Tibial artery (tissue), 4 donors: ENCODE measurements at places on chromosomes 12 and 14.
A peak's percentile ranks its signal among the peaks of the same experiment; 100 is the strongest.

DNA sequence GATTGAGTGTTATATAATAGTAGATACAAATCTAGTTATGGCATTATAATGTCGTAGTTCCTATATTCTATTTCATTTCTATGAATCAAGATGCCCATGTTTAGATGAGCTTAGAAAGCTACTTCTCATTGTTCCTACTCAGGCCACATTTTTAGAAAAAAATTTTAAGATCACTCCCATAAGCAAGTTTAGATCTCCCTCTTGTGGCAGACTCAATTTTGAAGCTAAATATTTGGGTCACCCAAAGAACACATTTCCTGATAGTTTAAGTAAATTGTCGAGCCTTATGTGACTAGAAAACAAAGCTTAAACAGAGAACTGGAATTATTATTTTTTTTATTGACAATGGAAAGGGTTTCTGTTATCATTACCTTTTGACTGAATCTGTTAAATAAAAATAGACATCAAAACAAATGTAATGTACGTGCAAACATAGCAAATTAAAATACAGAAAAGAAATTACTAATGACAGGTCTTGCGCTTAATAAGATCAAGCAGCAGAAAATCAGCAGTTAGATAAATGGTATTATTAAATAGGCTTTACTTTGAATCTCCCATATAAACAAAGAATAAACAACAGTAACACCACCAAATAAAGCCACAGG, 180.2 kb downstream of the ACSS3 start:
- H3K4me1 ChIP-seq = no peaks in the 10 kb centered on the region
- no peaks in the 10 kb centered on the region for H3K36me3 ChIP-seq
- no peak overlapping the region for H3K4me3 ChIP-seq
- no peak for DNase-seq
- H3K27ac ChIP-seq = no peak overlapping the region

- H3K27ac ChIP-seq = no peak overlapping the region
- DNase-seq = peak; percentile 69
- H3K4me1 ChIP-seq = no peaks in the 10 kb centered on the region
- H3K36me3 ChIP-seq = no peaks in the 10 kb centered on the region
These were observed 14.8 kb upstream of the DYRK2 start for GRCh38 chr12:67633708-67634107.

DNA sequence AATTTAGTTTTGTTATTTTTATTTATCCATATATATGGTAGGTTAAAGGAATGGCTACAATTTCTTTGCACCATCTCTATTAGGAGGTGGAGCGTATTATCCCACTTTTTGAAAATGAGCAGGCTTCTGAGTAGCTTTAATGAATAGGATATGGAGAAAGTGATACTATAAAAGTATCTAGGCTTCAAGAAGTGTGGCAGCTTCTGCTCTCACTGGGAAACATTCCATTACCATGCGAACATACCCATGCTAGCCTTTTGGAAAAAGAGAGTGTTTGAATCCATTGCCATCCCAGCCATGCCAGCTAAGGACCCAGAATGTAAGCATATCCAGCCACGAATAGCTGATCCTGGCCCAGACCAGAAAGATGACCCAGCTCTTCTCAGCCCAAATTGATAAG, 107.3 kb downstream of the SLC38A4 start:
- no peak overlapping the region for H3K4me3 ChIP-seq
- H3K4me1 ChIP-seq = no peaks in the 10 kb centered on the region
- no peaks in the 10 kb centered on the region for H3K36me3 ChIP-seq
- H3K27me3 ChIP-seq = no peaks in the 10 kb centered on the region

- no peak for DNase-seq
- no peaks in the 10 kb centered on the region for H3K27me3 ChIP-seq
- H3K36me3 ChIP-seq = no peaks in the 10 kb centered on the region
- no peak overlapping the region for H3K27ac ChIP-seq
- no peak overlapping the region for H3K4me3 ChIP-seq
These were observed 31.3 kb upstream of the PPM1A start for GRCh38 chr14:60217713-60218112.

DNA sequence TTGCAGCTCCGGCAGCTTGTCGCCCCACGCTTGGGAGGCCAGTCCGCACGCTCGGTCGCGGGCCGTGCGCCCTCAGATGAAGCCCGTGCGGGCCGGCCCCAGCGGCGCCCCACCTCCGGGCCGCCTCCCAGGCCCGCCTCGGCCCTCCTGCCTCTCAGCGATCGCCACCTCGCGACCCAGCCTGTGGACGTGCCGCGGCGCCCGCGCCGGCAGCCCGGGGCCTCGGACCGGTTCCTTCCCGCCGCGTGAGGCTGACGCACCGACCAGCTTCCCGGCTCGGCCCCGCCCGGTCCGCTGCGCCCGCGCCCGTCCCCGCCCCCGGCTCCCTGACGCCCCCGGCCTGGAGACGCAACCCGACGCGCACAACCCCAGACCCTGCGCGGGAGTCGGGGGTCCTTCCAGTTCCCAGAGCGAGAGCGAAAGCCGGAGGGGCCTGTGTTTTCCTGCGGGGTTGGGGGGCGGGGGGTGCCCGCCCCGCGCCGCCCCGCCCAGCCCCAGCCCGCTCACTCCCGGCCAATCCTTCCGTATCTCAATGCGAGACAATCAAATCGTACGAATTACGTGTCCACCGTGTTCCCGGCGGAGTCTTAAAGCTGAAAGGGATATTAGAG, at the start of gene ERO1A:
Gene ERO1A, minus strand, starts transcription at position 78 of the 611 bp plus-strand sequence. Its CDS starts 77 bp downstream, at position 1.
- DNase-seq = peak; percentile 86
- no peaks in the 10 kb centered on the region for H3K36me3 ChIP-seq
- H3K4me3 ChIP-seq = peak within 1 kb of the TSS; percentile 90
- no peaks in the 10 kb centered on the region for H3K27me3 ChIP-seq
- no peaks in the 10 kb centered on the region for H3K4me1 ChIP-seq
- peak within 1 kb of the TSS; percentile 99 for H3K27ac ChIP-seq

DNA sequence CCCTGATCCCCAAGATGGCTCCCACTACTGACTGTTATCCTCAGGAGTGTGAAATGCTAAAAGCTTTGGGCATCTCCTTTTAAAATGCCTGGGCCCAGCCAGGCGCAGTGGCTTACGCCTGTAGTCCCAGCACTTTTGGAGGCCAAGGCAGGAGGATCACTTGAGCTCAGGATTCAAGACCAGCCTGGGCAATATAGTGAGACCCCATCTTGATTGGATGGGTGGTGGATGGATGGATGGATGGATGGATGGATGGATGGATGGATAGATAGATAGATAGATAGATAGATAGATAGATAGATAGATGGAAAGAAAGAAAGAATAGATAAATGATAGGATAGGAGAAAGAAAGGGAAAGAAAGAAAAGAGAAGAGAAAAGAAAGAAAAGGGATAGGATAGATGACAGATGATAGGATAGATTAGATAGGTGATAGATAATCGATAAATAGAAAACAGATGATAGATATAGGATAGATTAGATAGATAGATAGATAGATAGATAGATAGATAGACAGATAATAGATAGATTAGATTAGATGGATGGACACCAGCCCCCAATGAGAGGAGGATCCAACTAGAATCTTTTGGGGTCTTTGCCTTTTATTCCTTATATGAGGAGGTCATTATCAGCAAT, 9.5 kb downstream of the P2RX4 start:
- H3K36me3 ChIP-seq = peaks cover 22% of the 10 kb centered on the region
- H3K27me3 ChIP-seq = no peaks in the 10 kb centered on the region
- H3K4me1 ChIP-seq = peaks cover 5% of the 10 kb centered on the region
- DNase-seq = no peak

GRCh38 chr12:116934908-116935705, 24.4 kb downstream of the FBXW8 start:
- no peak overlapping the region for H3K27ac ChIP-seq
- H3K4me3 ChIP-seq = no peak overlapping the region
- no peak for DNase-seq

GRCh38 chr12:82458101-82458500, 99.8 kb downstream of the METTL25 start:
- no peaks in the 10 kb centered on the region for H3K27me3 ChIP-seq
- H3K27ac ChIP-seq = no peak overlapping the region
- H3K4me1 ChIP-seq = no peaks in the 10 kb centered on the region
- DNase-seq = no peak
- H3K4me3 ChIP-seq = no peak overlapping the region

DNA sequence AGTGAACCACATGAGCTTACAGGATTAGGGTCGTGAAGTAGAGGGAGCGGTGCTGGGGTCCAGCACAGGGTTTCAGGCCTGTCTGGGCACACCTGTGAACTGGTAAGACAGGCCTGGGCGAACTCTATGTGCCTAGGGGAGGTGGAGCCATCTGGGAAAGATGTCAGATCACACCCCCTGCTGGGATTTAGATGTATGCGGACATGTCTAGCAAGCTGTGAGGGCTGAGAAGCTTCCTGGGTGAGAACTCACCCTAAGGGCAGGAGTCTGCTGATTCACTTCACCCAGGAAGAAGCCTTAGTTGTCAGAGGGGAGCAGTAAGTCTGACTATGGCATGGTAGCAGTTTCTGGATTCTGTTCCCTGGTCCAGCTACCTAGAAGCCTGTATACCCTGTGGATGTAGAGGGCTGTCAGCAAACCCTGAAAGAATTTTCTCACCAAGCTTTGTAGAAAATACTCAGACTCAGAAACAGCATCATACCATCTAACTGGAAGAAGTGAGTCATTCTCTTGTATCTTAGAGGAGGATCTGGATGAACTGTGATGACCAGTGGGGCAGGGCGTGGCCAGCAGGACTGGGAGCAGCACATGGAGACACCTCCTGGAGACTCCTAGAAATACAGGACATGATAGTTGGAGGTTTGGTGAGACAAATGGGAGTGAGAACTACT, 11.2 kb upstream of the PYGL start:
- H3K4me1 ChIP-seq = peaks cover under 1% of the 10 kb centered on the region
- peak; percentile 80 for DNase-seq
- H3K36me3 ChIP-seq = no peaks in the 10 kb centered on the region
- H3K27ac ChIP-seq = no peak overlapping the region
- no peak overlapping the region for H3K4me3 ChIP-seq
- no peaks in the 10 kb centered on the region for H3K27me3 ChIP-seq

DNA sequence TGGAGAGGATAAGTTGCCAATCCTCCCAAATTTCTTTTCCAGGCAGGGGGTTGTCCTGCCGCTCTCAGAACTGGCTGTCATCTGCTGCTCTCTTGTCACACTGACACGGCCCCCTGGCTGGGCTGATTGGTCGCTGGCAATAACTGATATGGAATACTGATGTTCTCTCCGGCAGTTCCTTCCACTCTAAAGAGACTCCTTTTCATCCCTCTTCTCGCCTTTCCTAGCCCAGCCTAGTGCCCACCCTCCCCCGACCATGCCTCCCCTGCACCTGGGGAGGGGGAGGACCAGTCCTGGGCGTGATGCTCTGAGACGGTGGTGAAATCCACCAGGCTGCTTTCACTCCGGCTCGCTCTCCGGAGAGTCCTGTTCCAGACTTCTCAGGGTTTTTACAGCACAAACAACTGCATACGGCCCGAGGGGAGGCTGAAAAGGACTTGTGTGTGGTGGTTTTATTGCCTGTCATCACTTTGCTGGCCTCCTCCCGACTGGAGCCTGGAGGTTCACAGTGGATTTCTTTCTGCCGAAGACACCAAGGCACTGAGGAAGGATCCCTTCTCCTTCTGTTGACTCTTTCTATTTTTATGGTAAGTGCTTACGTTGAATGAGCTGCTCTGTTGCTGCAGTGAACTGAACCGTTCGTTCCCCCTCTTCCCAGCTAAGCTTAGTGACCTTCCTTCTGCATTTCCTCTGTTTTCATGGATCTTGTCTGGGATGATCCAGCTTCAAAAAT, at the start of gene ANO4:
Gene ANO4, plus strand, starts transcription at position 336 of the 733 bp plus-strand sequence. CDS start 107,010 bp downstream, outside the sequence.
- H3K27me3 ChIP-seq = peaks cover 4% of the 10 kb centered on the region
- DNase-seq = no peak
- no peak within 1 kb of the TSS for H3K27ac ChIP-seq
- peaks cover 9% of the 10 kb centered on the region for H3K4me1 ChIP-seq

- H3K27ac ChIP-seq = no peak overlapping the region
- DNase-seq = no peak
- H3K27me3 ChIP-seq = no peaks in the 10 kb centered on the region
- H3K36me3 ChIP-seq = no peaks in the 10 kb centered on the region
- peaks cover 9% of the 10 kb centered on the region for H3K4me1 ChIP-seq
- no peak overlapping the region for H3K4me3 ChIP-seq
These were observed 10.9 kb upstream of the KRT77 start for GRCh38 chr12:52713960-52714886.

GRCh38 chr12:8065991-8066594, at the start of gene C3AR1:
Gene C3AR1, minus strand, starts transcription at chr12:8066359. Its CDS starts 6,174 bp downstream, at chr12:8060185.
- no peak within 1 kb of the TSS for H3K27ac ChIP-seq
- no peaks in the 10 kb centered on the region for H3K4me1 ChIP-seq
- H3K36me3 ChIP-seq = no peaks in the 10 kb centered on the region
- H3K27me3 ChIP-seq = no peaks in the 10 kb centered on the region

- H3K27me3 ChIP-seq = no peaks in the 10 kb centered on the region
- no peaks in the 10 kb centered on the region for H3K36me3 ChIP-seq
- no peaks in the 10 kb centered on the region for H3K4me1 ChIP-seq
- H3K4me3 ChIP-seq = no peak overlapping the region
These were observed 64.8 kb downstream of the WSCD2 start for GRCh38 chr12:108193917-108194316.

DNA sequence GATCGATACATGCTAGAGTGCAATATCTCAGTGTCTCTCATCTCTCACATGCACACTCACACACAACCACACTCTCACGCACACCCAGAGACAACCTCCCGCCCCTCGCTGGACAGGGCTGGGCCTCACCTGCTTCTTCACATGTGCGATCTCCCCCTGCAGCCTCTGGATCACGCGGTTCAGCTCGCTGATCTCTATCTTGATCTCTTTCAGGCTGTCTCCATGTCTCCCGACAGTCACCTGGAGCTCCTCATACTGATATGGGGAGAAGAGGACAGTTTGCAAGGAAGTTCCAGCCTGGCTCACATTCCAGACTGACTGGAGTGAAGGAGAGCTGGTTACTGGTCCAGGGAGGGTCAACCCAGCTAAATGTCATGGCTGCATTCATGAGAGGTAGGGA, 4.4 kb downstream of the KRT2 start:
- H3K36me3 ChIP-seq = no peaks in the 10 kb centered on the region
- peaks cover 7% of the 10 kb centered on the region for H3K4me1 ChIP-seq
- DNase-seq = no peak
- peaks cover 15% of the 10 kb centered on the region for H3K27me3 ChIP-seq
- H3K4me3 ChIP-seq = no peak overlapping the region
- H3K27ac ChIP-seq = no peak overlapping the region

DNA sequence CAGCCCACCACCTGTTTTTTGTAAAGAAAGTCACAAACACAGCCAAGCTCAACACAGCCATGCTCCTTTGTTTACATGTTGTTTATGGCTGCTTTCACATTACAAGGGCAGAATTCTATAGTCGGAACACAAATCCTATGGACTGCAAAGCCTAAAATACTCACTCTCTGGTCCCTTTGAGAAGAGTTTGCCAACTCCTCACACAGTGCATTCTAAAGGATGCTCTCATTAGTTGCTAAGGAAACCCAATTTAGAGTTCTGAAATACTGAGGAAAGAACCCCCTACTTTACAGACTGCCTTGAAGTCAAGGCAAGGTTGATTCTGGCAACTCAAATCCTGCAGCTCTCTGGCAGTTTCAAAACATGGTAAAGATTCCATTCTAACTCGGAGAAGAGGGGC, 38.3 kb downstream of the DCP1B start:
- DNase-seq = no peak
- no peaks in the 10 kb centered on the region for H3K27me3 ChIP-seq
- H3K4me3 ChIP-seq = no peak overlapping the region
- H3K36me3 ChIP-seq = peaks cover 40% of the 10 kb centered on the region
- H3K4me1 ChIP-seq = peaks cover 3% of the 10 kb centered on the region
- H3K27ac ChIP-seq = peak overlapping the region; percentile 87
